Ureter (tissue), 1 donor: ENCODE measurements at places on chromosomes 5 and 9. TPM values are rescaled to one million over a fixed set of nuclear protein-coding genes. Genes with fewer than 3 reads are reported as not detected.

Gene BRD8
- total RNA-seq = 54.6 TPM

Gene NAIP
- total RNA-seq = 30.5 TPM

Gene GABRB2
- 0.34 TPM for total RNA-seq

Gene TRIM41
- total RNA-seq = 34.5 TPM

Gene ANKS6
- 38.1 TPM for total RNA-seq

Gene QRFP
- total RNA-seq = not detected

Gene FBP2
- total RNA-seq = 0.29 TPM

Gene IFNK
- not detected for total RNA-seq

- DNase-seq = no peak
These were observed 48.7 kb downstream of the PCSK1 start for GRCh38 chr5:96384353-96384752.

- no peak for DNase-seq
These were observed 59.8 kb upstream of the ABCA1 start for GRCh38 chr9:104987743-104988142.

- DNase-seq = no peak
These were observed 96.1 kb downstream of the ZNF462 start for GRCh38 chr9:106958955-106959657.

DNA sequence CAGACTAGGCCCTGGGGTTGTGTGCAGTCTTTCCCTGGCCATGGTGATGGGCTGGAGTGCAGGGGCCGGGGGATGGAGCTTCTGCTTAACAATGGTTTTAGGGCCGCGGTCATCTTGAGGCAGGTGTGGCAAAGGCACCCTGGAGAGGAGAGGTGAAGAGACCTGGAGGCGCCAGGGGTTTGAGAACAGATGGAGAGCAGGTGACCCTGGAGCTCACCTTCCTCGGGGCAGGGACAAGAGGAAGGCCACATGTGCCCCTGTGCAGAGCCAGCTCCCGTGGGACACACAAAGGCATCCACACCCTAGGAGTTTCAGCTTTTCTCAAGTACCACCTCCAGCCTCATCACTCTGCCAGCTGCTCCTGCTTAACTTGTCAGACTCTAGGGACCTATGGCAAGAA, 46.4 kb upstream of the SH3GL2 start:
- DNase-seq = no peak

DNA sequence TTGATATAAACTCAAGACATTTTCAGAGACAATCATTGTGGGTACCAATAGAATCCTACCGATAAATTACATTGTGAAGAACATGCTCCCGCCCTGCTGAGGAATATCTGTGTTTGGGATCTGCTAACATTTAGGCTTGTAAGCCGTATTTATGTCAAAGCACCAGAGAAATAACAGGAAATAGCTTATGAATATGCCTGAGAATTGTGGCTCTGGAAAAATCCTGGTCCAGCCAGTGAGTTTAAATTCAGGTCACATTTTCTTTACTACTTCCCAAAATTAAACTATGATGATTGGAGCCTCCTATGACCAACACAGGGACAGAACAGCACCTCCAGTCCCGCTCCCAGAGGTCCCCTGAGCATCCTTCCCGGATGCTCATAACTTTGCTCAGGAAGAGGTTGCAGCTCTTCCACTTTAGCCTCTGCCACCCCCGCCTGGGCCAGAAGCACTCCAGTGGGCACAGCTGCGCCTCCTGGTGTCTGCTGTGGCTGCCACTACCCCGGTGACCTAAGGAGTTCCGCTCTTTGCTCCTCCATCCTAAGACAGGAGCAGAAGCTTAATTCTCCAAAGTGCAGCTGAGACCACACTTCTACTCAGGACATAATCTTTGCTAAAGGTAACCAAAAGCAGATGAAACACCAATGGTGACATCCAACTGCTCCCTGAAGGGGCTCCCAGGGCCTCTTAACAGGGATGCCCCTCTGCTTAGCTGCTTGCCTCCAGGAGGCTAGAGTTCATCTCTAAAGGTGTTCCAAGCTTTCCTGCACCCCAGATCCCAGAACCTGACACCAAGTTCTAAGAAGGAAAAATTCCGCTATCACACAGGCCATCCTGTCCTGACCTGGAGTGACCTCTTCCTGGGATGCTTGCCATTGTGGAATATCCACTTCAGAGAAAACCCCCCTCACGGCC, 58.8 kb downstream of the SLC1A1 start:
- DNase-seq = no peak

- DNase-seq = peak; percentile 56
These were observed at the start of gene FBXO10 for GRCh38 chr9:37575921-37576721. FBXO10 (minus strand) TSS chr9:37576380; CDS start chr9:37541768, 34,612 bp downstream.

DNA sequence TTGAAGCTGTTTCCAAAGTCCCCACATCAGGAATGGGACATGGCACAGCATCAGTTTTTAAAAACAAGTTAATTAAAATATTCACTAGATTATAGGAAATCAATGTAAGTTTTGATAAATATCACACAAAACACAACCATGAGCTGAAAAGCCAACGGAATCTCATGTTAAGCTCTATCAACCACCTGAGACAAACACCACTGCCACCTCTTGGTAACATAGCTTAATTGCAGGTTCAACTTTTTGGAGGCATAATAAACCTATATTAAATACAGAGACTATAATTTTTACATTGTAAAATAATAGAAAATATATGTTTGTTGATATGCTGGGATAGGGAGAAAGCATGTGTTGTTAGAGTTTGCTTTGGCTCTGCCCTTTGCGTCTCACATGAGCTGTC, 126.1 kb downstream of the SV2C start:
- DNase-seq = no peak

GRCh38 chr9:72807765-72808445, 144.9 kb downstream of the ALDH1A1 start:
- no peak for DNase-seq

DNA sequence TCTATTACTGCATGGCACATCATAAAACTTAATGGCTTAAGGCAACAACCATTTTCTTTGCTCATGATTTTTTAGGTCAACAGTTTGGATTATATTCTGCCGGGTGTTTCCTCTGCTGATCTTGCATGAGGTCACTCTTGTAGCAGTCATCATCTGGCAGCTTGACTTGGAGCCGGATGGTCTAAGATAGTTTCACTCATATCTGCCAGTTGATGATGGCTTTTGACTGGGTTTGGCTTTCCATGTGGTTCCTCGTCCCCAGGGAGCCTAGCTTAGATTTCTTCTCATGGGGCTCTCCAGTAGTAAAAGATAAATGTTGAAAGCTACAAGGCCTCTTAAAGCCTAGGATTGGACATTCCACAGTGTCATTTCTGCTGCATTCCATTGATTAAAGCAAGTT, 27.4 kb downstream of the LNPEP start:
- peak; percentile 50 for DNase-seq

DNA sequence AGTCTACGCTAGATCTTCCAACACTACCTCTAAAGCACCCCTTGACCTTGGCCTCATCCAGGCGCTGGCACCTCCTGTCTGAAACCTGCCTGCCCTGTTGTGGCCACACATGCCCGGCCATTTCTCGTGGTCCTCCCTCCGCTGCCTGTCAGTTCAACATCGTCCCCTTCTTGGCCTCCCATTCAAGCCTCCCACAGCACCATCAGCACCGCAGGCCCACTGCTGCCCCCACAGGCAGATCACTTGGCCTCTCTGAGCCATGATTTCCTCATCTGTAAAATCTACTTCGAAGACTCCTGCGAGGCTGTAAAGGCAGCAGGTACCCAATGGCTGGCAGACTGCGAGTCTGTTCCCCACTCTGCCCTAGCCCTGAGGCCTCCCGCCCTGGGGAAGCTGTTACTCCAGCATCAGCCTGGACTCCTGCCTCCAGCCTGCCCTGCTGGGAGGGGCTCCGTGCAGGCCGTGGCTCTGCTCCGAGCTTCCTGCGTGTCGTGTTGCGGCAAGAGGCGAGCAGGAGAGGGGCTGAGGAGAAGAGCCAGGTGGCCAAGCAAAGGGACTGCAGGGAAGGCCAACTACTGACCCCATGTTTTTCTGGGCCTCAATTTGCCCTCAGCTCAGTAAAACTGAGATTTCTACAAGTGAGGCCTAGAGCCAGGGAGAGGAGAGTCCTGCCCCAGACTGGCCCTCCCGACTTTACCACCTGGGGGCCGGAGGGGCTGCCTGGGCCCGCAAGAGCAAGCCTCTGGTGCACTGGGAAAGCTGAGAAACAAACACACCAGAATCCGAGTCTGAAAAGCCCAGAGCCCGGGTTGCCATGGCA, 70.5 kb upstream of the LRRTM2 start:
- DNase-seq = no peak

GRCh38 chr5:137209232-137209809, 289.8 kb downstream of the SPOCK1 start:
- no peak for DNase-seq

DNA sequence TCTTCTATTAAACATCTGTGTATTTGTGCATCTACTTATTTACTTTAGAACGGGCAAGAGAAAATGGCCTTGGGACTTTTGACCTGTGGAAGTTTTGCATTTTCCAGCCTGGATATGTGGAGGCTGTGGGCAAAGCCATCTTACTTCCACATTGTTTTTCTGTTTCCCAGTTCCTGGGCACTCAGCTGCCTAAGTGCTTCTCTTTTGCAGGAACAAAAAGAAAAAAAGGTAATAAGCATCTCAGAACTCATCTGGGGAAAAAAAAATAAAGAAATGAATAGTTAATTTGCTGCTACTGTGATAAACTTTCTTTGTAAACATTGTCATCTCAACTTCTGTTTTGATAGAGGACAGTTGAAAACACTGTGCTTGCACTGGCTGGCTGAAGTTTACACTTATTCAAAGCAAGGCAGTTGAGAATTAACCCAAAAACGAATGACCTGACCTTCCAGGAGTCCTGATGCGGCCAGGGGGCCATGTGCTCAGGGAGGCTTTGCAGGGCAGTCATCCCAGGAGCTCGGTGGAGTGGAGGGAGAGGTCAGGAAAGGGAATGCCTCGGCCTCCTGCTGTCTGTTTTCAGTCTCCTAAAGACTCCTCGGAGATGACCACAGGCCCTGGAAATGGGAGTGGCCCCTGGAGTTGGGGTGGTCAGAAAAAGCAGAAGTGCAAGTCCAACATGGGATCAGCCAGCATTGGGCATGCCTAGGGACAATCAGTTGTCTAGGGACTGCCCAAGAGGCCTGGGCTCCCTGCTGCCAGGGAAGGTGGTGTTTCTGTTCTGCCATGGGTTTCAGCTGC, 75.5 kb downstream of the RAI14 start:
- DNase-seq = no peak

- DNase-seq = no peak
These were observed 57.2 kb downstream of the CDC42SE2 start for GRCh38 chr5:131321066-131321465.

DNA sequence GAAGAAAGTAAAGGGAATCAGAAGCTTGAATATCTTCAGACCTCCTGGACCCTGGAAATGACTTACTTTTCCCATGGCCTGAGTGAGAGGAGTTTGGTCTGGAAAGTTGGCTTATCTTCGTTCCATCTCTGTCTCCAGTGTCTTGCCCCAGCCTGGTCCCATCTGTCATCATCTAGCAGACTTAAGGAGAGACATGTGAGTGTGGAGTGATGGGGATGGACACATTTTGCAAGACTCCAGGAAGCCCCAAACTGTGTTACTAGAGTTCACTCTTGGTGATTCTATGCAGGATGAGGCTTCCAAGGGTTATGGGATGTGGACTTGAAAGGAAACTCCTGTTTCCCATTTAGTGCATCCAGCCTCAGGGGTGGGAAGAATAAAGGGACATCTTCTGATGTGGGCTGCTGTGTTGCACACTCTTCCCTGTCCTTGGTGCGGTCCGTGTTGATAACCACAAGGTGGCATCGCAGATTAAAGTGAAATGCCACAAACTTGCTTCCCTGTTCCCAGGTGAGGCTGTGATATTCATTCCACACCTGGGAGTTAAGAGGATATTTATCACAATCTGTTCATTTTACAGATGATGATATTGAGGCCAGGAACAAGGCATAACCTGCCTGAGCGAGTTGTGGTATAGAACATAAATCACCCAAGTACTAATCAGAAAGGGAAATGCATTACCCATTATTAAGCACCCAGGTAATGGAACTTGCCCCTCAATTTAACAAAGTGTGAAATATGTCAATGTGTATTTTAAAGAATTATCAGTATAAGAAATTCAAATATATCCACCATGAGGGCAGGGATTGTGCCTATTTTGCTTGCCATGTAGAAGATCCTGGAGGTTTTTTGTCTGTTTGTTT, 269.9 kb upstream of the PAPPA start:
- DNase-seq = no peak

- peak; percentile 22 for DNase-seq
These were observed 132.0 kb downstream of the NSG2 start for GRCh38 chr5:174177531-174177930.
